A549 treated with CORT108297 at 1 μM for 4 hours (cell line): ENCODE measurements at places on chromosomes 11 and 22. TPM values are rescaled to one million over a fixed set of nuclear protein-coding genes. Genes with fewer than 3 reads are reported as not detected.

Gene SYT8
- 0.05 to 0.39 TPM (median 0.06 TPM) in 3 of 5 replicates, not detected in the others for total RNA-seq

Gene ABCC8
- total RNA-seq, result 1.5 to 2.3 TPM (median 1.8 TPM) in 5 replicates

Gene OLFML1
- total RNA-seq, result 0.03 TPM in 1 of 5 replicates, not detected in the others

Gene BAD
- total RNA-seq, result 74.5 to 102 TPM (median 92.9 TPM) in 5 replicates
